ENCODE measurements at places on chromosomes 16 and 17.
A peak's percentile ranks its signal among the peaks of the same experiment; 100 is the strongest.

DNA sequence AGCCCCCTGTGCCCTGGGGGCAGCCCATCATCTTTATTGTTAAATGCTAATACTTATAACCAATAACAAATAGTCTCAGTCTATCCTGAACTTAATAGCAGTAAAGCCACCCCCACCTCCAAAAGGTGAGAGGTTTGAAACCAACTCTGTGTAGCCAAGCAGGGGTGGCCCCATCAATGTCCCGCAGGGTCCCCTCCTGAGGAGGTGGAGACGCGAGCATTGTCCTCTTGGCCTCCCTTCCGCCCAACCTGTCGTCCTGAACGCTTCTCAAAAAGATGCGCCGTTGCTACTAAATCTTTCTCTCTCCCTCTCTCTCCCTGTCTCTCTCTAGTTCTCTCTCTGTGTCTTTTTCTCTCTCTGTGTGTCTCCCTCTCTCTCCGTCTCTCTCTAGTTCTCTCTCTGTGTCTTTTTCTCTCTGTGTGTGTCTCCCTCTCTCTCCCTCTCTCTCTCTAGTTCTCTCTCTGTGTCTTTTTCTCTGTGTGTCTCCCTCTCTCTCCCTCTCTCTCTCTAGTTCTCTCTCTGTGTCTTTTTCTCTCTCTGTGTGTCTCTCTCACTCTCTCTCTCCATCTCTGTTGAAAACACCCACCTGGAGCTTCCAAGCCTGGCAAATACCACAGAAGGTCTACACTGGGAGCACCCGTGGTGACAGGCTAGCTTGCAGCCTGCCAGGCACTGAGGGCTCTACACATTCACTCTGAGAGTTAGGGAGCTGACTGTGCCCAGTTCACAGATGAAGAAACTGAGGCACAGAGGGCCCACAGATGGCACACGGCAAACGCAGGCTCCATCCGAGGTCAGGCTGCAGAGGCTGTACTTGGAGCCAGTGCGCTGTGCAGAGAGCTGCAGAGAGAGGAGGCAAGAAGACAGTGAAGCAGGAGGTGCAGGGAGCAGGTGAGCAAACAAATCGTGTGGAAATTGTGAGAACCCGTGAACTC is 185.9 kb downstream of the C16orf95 start:
- DNase-seq: no peak

DNA sequence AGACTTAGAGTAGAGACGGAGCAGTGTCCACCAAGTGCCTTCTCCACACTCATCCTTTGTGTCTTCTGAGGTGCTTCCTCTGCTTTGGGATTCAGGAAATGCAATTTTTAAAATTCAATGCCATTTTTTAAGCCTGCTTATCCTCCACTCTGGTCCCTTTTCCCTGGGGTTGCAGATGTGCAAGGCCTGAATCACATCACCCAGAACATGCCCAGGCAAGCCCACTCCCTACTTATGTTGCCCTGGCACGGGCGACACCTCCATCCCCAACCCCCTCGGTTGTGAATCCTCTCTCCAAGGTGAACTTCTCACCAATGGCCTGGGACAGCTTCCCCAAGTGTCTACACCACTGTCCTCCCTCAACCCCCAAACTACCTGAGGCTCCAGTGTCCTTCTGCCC is 116.2 kb downstream of the C17orf67 start:
- no peak for DNase-seq

DNA sequence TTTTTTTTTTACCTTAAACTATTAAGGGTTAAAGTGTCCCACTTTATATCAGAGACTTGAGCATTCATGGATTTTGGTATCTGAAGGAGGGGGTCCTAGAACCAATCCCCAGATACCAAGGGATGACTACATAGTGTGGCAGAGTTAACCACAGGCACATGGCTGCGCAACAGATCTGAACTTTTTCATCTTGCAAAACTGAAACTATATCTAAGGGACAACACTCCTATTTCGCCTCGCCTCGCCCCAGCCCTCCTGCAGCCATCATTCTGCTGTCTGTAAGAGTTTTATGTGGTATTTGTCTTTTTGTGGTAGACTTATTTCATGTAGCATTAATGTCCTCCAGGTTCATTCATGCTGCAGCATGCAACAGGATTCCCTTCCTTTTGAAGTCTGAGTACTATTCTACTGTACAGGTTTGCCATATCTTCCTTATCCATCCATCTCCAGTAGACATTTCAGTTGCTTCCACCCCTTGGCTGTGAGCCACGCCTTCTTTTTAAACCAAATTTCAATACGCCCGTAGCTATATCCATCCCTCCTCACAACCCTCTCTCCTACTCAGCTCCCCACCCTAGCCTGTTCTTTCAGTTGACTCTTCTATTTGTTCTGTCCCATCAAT is 53.2 kb downstream of the AMFR start:
- no peak for DNase-seq

DNA sequence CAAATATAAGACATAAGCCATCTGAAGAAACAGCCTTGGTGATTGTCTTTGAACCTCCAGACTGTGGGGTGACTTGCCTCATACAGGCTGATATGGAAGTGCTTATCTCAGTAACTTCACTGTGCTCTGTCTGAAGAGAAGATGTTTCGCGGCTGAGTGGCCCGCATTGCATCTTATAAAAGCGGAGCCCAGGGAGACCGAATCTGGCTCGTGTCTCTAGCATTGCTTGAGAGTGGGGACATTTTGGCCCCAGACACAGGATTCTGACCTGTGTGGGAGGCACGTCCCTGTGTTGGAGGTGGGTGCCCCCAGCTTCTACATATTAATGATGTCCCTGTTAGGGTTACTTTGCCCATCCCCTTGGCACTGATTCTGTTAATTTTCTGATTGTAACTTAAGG is 66.4 kb downstream of the METRNL start:
- DNase-seq: no peak

- DNase-seq: no peak
Measured at GRCh38 chr17:18324140-18325050, 9.3 kb downstream of the SMCR8 start.

GRCh38 chr17:11601661-11602060 is 3.4 kb downstream of the DNAH9 start:
- DNase-seq: no peak

DNA sequence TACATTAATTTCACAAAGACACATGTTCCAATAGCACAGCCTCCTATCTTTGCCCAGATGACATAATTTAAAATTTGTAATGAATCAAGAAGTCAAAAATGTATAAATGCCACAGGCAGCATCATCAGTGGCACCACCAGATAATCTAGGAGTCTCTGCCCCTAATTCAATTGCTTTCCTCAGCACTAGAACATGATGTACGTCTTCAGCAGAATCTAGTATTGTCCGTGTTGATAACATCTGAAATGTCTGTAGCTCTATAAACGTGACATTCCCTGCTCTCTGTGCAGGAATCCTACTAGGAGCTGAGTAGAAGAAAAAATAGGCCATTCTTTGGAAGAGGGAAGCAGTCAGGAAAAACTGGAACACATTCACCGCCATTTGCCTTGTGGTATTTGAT is 21.4 kb upstream of the SLC38A8 start:
- DNase-seq: no peak

GRCh38 chr16:89303617-89304016 is 86.1 kb downstream of the ZNF778 start:
- DNase-seq: no peak

DNA sequence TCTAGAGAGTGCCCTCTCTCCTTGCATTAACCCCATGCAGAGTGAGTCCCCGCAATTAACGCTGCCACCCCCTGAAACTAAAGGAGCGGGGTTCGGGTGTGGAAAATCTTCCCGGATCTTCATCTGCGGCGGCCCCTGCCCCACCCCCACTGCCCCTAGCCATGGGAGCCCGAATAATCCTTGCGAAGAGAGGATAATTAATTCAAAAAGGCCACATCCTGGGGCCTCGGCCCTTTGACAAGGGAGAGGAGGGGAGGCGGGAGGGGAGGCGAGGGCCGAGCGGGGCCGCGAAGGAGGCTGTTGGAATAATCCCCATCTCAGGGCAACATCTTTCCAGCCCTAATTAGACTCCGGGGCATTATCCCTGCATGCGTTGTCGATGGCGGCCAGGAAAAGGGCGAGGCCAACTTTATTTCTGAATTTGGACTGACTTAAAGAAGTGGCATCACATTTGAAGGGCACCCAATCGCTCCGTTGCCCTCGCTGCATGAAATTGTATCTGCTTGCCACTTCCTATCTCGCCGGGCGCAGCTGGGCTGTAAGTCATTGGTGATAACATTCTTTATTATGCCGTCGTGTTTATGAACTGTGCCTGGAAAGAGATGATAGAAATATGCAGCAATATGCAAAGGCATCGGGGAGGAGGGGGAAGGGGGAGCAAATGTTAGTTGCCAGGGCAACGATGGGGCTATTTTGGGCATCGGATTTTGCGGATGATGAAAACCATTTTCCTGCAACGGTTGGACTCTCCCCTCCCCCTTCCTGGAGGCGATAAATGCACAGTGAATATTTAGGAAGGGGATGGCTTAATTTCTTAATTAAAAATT is 387.1 kb upstream of the TNRC6C start:
- peak; percentile 8 for DNase-seq

DNA sequence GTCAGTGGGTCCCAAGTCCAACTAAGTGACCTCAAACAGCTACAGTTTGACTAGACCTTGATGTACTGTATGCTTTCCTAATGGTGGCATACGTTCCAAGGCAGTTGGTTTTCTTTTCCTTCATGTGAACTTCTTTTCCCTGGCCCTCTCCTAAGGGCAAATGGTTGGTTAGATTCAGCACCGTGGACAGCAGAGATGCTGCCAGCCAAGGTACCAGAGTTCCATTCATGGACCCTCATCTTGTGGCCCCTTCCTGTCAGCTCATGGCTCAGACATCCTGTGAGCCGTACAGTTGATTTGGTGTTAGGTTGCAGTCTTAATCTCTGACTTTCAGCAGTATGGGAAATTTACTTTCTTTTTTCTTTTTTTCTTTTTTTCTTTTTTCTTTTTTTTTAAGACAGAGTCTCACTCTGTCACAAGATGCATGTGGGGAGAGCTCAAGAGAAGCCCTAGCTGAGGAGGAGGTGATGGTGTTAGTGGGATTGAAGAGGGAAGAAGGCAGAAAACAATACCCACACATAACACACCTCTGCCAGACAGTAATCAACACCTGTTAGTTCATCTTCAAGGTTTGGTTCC is 122.4 kb downstream of the USP31 start:
- DNase-seq: no peak

GRCh38 chr17:65355246-65355645 is 206.2 kb downstream of the AXIN2 start:
- no peak for DNase-seq

GRCh38 chr16:53773881-53774280 is 69.9 kb downstream of the FTO start:
- DNase-seq: no peak

- no peak for DNase-seq
Measured at GRCh38 chr16:13561291-13562070, 358.5 kb upstream of the ERCC4 start.

DNA sequence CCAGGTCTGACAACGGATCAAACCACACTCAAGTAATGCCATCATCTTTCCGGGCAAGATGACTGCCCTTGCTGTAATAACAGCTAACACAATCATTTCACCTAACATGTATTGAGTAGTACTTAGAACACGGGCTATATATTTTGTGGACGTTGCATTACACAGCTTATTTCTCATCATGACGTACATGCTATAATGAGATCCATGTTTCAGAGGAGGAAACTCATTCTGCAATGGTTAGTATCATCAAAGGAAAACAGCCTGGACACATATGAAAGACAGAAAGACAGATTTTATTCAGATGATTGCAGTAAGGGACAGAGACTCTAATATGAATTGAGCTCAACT is 446.7 kb downstream of the HS3ST3B1 start:
- peak; percentile 65 for DNase-seq

DNA sequence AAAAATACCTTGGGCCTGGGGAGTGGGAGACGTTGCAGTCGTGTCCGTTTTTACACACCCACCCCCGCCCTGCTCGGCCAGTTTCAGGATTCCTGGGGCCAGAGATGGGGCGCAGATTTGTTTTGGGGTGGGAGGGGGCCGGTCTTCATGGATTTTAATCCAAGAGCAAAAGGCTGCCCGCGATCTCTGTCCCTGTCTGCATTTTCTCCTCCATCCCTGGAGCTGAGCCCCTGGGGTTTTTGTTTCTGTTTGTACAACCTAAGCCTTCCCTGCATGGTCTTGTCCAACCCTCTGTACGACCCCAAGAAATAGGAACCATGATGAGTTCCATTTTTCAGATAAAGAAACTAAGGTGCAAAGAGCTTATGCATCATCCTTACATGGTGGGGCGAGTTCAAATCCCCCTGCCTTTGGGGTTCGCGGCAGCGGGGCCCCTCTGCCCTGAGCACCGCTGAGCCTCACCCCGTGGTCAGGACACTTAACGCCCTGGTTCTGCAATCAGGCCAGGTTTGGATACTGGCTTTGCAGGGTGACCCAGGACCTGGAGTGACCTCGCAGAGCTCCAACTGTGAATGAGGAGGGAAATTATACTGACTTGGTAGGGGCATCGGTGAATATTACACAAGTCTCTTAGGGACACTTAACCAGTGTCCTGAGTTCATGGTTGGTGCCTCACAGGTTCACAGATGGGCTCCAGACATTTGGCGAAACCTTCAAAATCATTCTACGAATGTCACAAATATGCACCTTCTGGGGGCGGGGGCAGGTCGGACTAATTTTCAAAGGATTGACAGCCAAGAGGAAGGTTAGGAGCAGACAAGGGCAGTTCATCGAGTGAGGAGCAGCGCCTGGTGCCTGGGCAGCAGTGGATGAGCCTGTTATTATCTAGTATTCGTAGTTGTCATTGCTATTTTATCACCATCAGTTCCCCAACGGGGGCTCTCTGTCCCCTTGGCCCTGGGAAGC is 4.1 kb upstream of the FOXF1 start:
- DNase-seq: no peak

- no peak for DNase-seq
Measured at GRCh38 chr17:79156463-79157095, 82.0 kb downstream of the ENGASE start.
